Right cardiac atrium (tissue), 5 donors: ENCODE measurements at places on chromosomes 12 and 14. TPM values are rescaled to one million over a fixed set of nuclear protein-coding genes. Genes with fewer than 3 reads are reported as not detected.

DNA sequence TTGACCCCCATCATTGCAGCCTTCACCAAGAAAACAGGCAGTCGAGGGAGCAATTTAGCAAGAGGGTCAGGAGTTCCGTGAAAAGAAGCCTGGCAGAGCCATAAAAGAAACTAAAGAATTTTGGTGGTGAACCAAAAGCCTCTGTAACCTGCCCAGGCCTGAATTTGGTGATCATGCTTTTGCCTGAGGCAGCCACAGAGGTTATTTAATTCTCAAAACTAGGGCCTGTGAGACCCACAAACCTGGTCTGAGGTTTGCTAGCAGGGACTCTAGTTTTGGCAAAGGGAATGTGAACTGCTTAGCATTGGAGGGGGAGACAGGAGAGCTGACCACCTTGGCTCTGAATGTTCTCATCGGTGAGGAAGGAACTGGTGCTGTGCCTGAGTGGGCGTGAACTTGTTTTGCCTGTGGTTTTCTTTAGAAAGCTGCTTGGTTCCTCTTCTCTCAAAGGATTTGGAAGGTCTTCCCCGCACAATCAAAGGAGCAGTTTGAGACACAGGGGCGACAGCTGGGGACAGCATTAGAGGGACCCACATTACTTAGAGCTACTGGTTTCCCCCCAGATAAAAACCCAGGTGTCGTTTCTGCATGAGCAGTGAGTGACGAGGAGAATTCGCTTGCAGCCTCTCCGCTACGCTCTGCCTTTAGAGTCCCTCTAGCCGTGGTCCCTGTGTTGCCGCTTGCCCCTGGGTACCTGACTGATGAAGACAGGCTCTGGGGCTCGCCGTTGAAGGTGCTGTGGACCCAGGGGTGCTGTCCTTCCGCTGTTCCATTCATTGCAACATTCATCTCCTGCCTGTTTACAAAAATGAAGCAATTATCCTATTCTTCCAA is 12.6 kb upstream of the WNT5B start:
- no peak for DNase-seq

DNA sequence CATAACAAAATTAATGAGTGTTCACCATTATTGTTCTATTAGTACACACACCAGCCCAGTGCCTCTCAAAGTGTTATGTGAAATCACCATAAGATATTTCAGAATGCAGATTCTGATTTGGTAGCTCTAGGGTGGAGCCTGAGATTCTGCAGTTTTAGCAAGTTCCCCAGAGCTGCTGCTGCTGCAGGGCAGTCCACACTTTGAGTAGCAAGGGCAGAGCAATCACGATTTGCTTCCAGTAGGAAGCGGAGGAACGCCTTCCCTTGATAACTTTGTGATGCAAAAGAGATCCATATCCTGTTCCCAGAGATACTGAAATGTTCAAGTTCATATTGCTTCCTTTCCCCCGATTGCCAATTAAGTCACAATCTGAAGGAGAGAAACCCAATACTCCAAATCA is 57.9 kb downstream of the SLC17A8 start:
- no peak for DNase-seq

GRCh38 chr14:36316131-36316530 is 4.3 kb downstream of the MBIP start:
- DNase-seq = no peak

GRCh38 chr14:92549859-92550230 is 36.3 kb downstream of the RIN3 start:
- DNase-seq = peak; percentile 85

GRCh38 chr12:112941528-112942335 is 3.5 kb downstream of the OAS3 start:
- DNase-seq = no peak

DNA sequence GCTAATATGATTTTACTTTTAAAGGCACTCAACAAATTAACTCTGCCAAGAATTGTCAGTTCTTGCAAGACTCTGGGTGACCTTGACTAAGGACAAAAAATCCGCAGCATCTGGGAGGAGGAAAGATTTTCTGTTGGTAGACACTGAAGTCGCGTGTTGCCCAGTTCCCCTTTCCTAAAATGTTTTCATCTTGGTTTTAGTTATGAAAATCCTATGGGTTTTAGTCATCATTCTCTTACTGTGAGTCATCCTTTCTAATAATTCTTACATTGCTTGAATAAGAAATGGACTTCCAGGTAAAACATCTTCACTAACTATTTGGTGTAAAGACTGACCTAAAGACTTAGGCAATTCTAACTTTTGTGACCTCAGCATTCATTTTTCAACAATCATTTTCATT is 9.1 kb downstream of the GSG1 start:
- no peak for DNase-seq

KIF26A gene
- 7.9 TPM for total RNA-seq

GRCh38 chr14:20792556-20792955 is 10.1 kb downstream of the RNASE1 start:
- no peak for DNase-seq

DNA sequence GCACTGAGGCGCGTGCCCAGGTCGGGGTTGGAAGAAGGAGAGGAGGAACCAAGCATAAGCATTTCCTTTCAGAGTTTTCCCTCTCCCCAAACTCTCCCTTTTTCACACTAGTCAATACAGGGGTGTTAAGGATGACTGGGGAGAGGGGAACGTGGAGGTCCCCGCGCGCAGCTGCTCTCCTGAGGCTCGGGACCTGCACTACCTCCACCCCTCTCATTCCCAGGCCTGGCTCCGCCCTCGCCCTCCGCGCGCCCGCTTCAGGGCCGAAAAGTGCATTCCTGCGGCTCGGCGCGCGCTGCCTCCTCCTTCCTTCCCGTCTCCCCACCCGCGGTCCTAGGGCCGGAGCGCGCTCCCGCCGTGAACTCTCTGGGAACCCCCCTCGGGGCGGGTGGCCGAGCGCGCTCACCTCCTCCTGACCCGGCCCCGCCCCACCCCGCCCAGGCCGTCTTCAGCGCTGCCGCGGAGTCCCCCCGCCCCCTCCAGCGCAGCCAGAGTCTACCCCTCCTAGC is 11.3 kb downstream of the RARG start:
- peak; percentile 98 for DNase-seq

DNA sequence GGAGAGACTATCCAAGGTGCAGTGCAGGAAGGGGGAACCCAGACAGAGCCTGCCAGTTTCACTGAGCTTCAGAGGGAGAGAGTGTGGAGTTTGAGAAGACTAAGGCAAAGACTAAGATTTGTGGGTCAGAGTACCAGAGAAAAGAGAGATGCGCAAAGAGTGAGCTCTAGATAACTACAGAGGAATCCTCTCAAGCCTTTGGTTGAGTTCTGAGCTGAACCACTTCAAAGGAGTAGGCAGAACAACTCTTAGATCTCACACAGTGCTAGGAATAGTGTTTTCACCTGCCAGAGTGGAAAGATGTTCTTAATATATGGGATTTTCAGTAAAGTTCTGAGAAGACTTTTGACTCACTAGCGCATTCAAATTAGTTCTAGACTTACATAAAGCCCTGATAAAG is 10.7 kb upstream of the M6PR start:
- no peak for DNase-seq

DNA sequence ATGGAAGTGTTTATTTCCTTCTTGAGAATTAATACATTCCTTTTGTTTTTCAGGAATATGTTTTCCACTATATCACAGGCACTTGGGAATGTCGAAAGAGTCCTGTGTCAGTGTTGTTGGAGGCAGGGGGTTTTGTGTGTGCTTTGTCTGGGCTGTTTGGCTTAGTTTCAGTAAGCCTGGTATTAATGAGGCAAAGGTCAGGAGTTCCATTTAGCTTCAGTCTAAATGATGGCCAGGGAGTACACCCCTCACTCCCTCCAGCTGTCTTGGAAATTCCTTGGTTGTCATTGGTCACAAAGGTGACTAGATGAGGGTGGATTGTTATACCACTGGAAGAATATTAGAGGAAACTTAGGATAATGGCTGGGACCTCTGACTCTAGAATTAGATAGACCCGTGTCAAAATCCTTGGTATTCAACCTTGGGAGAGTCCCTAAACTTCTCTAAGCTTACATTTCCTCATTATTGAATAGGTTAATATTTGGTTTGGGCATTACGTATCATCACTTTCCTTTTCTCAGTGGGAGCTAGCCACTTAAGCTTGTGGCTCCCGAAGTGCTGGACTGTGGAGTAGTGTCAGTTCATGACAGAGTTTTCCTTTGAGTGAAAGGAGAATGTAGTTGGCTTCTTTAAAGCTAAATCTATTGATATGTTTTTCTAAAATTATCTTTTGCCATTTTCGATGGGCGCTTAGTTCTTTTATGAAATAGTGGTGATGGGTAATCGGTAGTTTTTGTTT is 5.2 kb downstream of the FRS2 start:
- DNase-seq = no peak

DNA sequence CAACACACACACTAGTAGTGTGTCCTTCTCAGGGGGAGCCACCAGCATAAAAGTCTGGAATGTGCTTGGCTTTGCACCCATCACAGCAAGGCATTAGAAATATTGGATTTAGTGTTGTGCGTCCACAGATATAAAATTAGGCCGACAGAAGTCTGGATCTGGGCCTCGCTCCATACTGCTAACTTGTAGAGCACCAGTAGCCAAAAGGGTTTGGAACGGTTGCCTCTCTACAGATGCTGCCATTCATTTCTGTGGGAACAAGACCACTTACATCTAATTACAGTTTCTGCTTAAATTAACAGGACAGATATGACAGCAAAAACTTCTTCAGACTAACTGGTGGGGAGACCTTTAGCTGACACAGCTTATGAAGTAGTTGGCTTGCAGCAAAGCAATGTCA is 94.2 kb downstream of the EXOC5 start:
- DNase-seq = no peak

DNA sequence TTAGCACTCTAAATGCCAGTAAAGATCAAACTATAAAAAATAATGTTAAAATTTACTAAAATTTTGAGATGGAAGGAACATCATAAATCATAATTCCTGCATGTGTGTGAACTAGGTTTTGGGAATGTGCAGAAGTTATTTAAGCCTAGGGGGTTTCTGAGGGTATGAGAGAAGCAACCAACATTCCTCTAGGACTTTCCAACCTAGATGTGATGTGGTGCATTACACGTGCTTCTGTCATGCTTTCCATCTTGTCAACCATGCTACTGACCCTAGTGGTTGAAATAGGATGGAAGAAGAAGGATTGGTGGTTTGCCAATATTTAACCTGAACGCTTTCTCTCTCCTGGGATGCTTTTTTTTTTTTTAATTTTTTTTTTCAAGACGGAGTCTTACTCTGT is 209.3 kb downstream of the AEBP2 start:
- no peak for DNase-seq

- no peak for DNase-seq
Measured at GRCh38 chr14:94884616-94885230, 114.8 kb upstream of the GSC start.

SERPINA10 gene
- not detected for total RNA-seq

- peak; percentile 70 for DNase-seq
Measured at GRCh38 chr12:47156167-47156736, 76.5 kb upstream of the AMIGO2 start.

SETD1B gene
- 9.6 TPM for total RNA-seq

JPH4 gene
- total RNA-seq = 0.38 TPM
